Effector memory CD4-positive, alpha-beta T cell (primary cell): ENCODE measurements at places on chromosomes 1 and 21.
A peak's percentile ranks its signal among the peaks of the same experiment; 100 is the strongest.

GRCh38 chr1:200877839-200878551 lies 5.2 kb downstream of the GPR25 start:
- peak; percentile 55 for DNase-seq

GRCh38 chr1:42945164-42945563 lies 13.5 kb downstream of the SLC2A1 start:
- no peak for DNase-seq

GRCh38 chr1:228387321-228387720 lies 19.3 kb downstream of the TRIM11 start:
- no peak for DNase-seq

- no peak for DNase-seq
These were observed 691 bp upstream of the GBP5 start for GRCh38 chr1:89273324-89273778.

GRCh38 chr1:223230161-223230881 lies 87.3 kb upstream of the TLR5 start:
- no peak for DNase-seq

DNA sequence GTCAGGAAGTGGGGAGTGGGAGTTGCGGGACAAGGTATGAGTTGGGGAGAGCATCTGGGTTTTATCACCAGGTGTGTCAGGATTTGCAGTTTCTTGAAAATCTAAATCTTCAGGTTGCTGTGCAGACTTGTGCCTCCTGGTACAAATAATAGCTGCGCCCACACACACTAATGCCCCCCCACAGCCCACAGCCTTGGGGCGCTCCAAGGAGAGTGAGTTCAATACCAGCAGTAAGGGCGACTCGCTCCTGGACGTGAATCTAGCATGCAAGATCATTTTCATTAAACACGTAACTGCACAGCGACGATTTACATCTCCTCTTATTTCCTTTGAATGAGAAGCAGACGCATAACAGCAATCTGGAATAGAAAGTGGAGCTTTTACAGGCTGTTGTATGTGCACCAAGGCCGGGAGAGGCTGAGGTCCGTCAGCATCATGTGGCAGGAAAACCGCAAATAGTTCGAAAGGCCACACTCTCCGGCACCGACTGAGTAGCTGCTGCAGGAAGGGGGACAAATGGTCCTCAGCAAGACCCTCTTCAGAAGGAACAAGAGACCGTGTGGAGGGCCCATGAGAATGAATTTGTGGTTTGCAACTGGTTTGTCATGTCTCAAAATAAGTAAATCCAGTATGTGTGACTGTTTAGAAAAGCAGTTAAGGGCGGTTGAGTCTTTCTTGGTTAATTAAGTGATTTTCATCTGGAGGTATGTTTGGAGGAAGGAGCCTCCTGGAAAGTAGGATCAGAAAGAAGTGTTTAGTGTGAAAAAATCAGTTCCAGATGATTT lies 439.5 kb downstream of the SMYD3 start:
- no peak for DNase-seq

DNA sequence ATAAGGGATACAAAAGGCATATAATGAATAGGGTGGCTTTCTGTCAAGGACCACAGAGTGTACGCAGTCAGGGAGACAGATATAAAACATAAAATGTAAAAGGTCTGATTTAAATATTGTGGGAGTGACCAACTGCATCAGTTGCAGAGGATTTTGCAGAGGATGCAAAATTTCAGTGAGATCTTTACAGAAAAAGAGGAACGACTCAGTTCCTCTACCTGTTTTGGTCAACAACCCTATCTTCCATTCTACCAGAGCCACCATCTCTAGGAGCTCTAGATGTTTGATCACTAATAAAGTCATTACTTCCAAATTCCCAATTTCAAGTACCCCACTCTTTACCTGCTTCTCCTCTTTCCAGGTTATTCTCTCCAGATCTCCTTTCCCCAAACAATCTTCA lies 16.5 kb downstream of the SOD1 start:
- no peak for DNase-seq

GRCh38 chr1:152111515-152111968 lies 3.7 kb downstream of the TCHH start:
- no peak for DNase-seq

GRCh38 chr1:234316937-234317336 lies 56.3 kb upstream of the COA6 start:
- no peak for DNase-seq

DNA sequence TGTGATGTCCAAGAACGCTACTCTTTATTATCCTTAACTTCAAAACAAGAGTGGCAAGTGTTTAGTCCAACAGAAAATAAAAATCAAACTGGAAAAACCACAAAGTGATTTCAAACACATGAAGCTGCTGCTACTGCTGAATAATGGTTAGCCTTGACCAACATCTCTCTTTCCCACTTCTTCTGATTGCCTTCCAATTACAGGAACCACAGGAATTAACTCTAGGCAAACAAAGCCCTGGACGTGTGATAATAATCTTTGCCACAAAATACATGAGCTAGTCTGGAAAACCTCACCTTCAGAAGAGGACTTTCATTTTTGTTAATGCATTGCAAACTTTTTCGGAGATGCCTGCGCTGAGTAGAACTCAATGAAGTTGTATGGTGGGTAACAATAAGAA lies 48.6 kb upstream of the COL11A1 start:
- no peak for DNase-seq

DNA sequence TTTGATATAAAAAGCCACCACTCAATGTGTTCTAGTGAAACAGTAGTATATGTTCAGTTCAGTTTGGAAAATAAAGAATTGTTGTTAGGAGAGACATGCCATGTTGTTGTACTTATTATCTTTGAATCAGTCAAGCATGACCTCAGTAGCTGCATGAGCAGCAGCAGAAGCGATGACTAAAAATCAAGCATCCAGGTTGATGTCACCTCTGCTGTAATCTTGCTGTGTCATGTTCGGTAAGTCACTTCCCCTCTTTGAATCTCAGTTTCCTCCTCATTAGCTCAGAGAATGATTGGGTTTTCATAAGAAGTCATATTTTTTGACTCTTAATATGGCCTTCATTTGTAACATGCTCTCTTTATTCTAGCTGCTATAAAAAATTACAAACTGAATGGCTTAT lies 428.4 kb upstream of the B3GALT2 start:
- no peak for DNase-seq

DNA sequence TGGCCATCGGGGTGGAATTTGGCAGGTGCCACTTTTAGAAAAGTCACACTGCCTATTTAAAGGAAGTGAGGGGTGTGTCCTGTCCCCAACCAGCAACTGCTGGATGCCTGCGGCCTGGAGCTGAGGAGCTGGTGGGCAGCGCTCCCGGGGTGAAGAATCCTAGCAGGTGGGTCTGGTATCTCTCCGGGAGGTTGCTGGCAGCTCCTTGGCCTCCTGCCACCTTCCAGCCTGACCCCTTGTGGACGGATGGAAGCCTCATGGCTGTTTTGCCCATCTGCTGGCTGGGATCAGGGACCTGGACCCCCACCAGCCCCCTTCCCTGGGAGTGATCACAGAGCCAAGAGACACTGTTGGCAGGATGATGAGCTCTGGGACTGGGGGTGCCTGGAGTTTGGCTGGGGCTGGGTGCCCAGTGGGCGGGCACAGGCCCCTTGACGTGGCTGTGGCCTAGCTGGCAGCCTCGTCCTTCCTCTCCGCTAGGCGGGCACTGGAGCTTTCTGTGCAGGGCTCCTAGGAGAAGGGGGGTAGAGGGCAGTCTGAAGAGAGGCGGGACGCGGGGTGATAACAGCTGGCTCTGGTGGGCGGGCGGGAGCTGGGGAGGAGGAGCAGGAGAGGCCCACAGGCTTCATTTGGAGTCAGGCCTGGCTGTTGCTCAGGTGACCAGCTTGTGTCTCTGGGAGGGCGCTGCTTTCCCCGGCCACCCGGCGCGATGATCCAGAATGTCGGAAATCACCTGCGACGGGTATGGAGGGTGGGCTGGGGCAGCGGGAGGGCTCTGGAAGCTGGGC lies at the start of gene ACOT11:
Gene ACOT11, plus strand, starts transcription at position 628 of the 788 bp plus-strand sequence. Its CDS starts 82 bp downstream, at position 710.
- no peak for DNase-seq
